Endodermal cell (in vitro differentiated cells): ENCODE measurements at places on chromosomes 1 and 21. TPM values are rescaled to one million over a fixed set of nuclear protein-coding genes. Genes with fewer than 3 reads are reported as not detected.

AADACL4 gene
- total RNA-seq = not detected in 2 replicates

IKBKE gene
- total RNA-seq = 2.8 to 5.0 TPM (median 5.0 TPM) in 3 replicates

CHI3L2 gene
- not detected in 3 replicates for total RNA-seq

SPTA1 gene
- total RNA-seq = not detected in 3 replicates

DNA sequence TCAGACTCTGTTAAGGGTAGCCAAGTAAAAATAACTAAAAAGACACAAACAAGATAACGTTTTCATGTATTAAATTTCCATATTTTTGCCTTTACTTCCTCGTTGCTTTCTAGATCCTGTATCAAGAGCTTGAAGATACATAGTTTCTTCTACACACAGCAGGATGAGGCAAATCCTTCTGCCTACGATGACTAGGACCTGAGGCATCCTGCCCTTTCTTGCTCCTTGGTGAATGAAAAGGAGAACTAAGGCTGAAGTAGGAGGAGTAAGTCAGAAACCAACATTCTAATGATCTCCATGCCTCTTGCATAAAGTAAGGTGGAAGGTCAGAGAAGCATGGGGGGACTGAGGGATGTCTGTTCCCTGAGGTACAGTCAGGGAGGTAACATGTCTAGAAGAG, 102.6 kb downstream of the GPATCH2 start:
- DNase-seq = no peak

DNA sequence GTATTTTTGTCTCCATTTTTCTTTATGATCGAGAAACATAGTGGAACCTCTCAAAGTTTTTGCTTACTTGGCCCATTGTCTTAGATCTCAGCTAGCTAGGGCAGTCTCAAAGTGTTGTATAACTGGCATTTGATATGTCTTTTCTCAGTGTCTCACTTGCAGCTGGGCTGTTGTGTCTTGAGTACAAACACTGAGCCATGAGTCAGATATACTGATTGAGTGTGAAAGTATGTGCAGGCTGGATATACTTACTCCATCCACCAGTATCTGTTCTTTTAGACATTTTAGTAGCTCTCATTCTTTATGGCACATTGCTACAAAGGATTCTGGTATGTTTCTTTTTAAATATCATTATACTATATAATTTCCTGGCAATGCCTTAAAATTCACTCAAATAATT, 14.3 kb upstream of the GPR52 start:
- no peak for DNase-seq

- DNase-seq = no peak
These were observed 417.3 kb downstream of the USH2A start for GRCh38 chr1:216005916-216006315.
